ENCODE measurements at places on chromosomes 7 and 10.

DNA sequence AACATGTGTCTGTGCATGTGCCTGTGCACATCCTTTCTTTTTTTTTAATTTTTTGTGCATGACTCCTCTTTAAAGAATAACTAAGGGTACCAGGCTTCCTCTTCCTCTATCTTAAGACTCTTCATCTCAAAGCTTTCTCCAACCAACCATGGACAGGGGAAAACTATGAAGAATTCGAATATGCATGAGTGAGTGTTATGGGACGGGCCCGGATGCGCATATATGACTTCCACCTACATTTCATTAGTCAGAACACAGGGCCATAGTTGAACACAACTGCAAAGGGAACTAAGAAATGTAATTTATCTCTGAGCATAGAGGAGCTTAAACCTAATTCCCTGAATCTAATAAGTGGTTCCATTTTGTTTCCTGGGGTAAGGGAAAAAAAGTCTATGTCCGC lies 270.3 kb upstream of the SORCS1 start:
- no peak for DNase-seq

- DNase-seq = no peak
Measured at GRCh38 chr10:85105614-85106255, 777.3 kb downstream of the CCSER2 start.

DNA sequence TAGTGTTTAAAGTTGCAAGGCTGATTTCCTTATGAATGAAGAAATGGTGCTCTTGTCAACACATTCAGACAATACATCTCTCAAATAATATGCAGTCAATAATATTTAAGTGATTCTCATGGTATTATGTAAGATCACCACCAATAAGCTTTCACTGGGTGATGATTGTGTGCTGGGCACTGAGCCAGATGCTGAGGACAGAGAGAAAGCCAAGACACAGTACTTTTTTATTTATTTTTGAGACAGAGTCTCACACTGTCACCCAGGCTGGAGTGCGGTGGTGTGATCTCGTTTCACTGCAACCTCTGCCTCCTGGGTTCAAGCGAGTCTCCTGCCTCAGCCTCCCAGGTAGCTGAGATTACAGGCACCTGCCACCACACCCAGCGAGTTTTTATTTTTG lies 130.6 kb upstream of the LSM8 start:
- no peak for DNase-seq

- DNase-seq = no peak
Measured at GRCh38 chr10:110637558-110638053, 6.5 kb upstream of the RBM20 start.

DNA sequence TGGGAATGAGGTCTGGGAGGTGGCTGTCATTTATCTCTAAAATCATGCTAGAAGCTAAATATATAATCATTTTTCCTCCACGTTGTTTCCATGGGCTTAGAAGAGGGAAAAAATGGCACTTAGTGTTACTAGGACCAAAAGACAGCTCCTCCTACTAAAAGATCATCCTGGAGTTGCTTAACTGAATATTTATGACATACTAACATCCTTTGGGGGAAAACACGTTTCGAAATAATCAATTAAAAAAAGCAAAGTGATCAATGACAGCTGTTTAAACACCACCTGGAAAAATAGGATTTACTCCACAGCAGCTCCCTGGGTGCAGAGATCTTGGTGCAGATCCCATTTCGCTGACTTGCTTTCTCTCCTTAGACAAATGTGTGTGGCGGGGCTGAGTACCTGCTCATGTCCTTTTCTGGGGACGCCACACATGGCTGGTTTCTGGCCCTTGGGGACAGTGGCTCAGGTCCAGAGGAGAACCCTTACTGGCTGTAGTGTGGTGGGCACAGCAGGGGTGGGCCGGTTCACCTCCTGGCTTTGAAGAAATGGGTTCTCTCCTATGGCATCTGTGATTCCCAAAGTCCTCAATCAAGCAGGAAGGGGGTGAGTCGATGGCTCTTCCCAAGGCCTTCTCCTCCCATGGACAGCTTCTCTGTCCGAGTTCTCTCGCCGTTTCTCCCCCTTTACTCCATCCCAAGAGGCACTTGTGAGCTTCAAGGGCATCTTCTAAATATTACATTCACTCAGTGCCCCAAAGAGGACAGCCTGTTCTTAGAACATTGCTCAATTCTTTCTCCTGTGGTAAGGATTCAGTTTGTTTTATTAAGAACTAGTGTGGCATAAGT lies 156.4 kb upstream of the KLF14 start:
- DNase-seq = no peak

GRCh38 chr10:73768881-73769280 lies 13.0 kb upstream of the CHCHD1 start:
- DNase-seq = no peak

Data from stimulated activated CD8-positive, alpha-beta memory T cell treated with anti-CD3 and anti-CD28 coated beads, Interleukin-4, amount 100 ng/mL, for 4 hours (primary cell).